ENCODE measurements at places on chromosomes 3 and 15. TPM values are rescaled to one million over a fixed set of nuclear protein-coding genes. Genes with fewer than 3 reads are reported as not detected.

The POMGNT2 gene
- total RNA-seq: 10.8 TPM

The SCAANT1 gene
- not detected for total RNA-seq

The IQCF6 gene
- total RNA-seq: not detected

DNA sequence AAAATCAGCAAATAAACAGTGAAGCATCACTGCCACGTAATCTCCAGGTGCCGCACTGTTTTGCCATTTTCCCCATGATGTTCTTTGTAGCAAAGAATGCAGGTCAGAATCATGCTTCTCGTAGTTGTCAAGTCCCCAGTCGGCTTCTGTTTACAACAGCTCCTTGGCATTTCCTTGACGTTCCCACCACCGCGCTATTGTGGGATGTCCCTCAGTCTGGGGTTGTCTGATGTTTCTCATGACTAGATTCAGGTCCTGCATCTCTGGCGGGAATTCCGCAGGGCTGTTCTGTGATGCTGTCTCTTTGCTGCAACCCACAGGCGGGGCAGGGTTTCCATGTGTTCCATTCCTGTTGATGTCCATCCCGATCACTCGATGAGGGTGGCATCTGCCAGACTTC lies 117.9 kb upstream of the SMAD3 start:
- DNase-seq: no peak

GRCh38 chr3:196700801-196701200 lies 11.2 kb downstream of the CEP19 start:
- no peak for DNase-seq
